ENCODE measurements at places on chromosomes 2 and 18.

GRCh38 chr2:27954771-27955383 is 64.3 kb downstream of the BABAM2 start:
- DNase-seq = peak; percentile 82

- DNase-seq = no peak
These were observed 614.3 kb upstream of the SLC8A1 start for GRCh38 chr2:41066168-41066567.

DNA sequence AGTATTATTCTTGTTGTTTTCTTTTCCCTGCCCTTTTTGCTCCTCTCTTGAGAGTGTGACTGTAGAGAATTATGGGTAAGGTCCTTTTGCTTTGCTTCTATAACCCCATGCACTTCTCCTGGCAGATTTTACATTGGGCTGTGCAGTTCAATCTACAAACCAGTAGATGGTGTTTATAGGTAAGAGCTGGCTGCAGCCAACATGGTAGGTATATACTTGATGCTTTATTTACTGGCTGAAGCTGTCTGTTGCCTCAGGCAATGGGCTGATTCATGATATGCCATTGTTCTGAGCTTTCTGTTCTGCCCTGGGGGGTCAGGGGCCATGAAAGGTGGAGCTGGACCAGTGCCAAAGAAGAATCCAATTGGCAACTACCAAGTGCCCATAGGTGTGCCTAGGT is 48.3 kb upstream of the MYL1 start:
- no peak for DNase-seq

DNA sequence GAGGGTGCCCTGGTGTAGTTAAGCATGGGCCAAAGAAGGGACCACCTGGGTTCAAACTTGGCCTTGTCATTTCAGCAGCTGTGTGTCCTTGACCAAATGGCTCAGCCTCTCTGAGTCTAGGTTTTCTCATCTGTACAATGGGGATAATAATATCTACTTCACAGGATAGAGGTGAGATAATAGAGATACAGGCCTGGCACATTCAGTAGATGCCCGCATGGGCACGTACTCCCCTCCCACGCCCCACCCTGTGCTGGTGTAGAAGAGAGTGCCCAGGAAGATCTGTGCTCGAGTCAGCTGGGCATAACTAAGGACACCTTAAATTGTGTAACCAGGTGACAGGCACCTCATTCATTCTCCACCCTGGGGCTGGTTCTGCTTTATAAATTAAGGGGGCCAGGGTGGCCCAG is 8.4 kb upstream of the TMEM185B start:
- no peak for DNase-seq

DNA sequence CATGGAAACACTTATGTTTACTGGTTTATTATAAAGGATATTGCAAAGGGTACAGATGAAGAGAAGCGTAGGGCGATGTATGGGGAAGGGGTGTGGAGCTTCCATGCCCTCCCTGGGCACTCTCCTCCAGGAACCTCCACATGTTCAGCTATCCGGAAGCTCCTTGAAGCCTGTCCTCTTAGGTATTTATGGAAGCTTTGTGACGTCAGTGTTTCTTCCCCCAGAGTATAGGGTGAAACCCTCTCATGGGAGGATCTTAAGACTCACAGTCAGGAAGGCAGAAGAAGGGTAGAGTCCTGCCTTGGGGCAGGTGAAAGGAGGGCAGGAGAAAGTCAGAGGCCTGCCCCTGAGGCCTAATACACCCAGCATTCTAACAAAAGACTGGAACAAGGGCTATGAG is 61.3 kb upstream of the CREB1 start:
- no peak for DNase-seq

GRCh38 chr2:152466041-152466440 is 131.1 kb downstream of the FMNL2 start:
- no peak for DNase-seq

- DNase-seq = no peak
These were observed 314.0 kb downstream of the TMX3 start for GRCh38 chr18:68400889-68401288.

DNA sequence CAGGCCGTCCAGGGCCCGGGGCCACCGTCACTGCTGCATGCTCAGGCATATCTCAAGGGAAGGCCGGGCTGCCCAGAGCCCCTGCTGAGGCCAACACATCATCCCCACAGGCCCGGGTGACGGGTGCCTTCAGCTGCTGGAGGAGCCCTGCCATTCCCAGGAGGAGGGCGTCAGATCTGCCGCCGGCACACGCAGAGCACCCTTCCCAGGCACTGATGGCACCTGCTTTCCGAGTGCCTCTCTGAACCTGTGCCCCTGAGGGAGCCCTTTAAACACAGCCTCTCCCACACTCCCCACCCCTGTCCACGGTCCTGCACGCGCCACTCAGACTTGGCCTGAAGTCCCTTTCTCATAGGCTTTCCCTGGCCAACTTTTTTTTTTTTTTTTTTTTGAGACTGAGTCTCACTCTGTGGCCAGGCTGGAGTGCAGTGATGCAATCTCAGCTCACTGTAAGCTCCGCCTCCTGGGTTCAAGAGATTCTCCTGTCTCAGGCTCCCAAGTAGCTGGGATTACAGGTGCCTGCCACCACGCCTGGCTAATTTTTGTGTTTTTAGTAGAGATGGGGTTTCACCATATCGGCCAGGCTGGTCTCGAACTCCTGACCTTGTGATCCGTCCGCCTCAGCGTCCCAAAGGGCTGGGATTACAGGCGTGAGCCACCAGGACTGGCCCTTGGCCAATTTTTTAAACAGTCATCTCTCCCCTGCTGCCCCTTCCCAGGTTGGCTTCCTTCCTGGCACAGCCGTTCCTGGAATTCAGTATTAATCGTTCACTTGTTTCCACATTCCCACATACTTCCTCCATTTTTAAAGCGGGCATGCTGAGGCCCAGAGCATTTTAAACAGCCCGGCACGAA is 211.7 kb downstream of the NDUFA10 start:
- DNase-seq = no peak

DNA sequence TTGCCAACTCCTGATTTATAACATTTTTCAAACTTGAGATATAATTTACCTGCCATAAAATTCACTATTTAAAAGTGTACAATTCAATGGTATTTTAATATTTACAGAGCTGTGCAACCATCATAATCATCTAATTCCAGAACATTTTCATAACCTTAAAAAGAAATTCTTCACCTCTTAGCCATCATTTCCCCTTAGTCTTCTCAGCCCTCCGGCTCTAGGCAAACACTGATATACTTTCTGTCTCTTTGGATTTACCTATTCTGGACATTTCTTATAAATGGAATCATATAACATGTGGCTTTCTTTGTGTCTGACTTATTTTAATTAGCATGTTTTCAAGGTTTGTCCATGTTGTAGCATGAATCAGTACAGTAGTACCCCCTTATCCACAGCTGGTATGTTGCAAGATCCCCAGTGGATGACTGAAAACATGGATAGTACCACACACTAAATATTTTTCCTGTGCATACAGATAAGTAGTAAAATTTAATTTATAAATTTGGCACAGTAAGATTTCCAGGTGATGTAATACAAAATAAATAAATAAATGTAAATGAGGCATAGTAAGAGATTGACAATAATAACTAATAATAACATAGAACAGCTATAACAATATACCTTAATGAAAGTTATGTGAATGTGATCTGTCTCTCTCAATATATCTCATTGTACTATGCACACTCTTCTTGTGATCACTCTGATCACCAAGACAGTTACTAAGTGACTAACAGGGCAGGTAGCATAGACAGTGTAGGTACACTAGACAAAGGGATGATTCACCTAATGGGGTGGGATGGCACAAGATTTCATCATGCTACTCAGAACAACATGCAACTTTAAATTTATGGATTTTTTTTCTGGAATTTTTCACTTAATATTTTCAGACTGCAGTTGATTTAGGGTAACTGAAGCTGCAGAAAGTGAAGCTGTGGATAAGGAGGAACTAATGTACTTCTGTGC is 73.1 kb downstream of the RAB3GAP1 start:
- no peak for DNase-seq

- no peak for DNase-seq
These were observed 377.3 kb downstream of the LNPK start for GRCh38 chr2:175624785-175625184.

GRCh38 chr2:45649858-45650811 is 1.3 kb upstream of the PRKCE start:
- DNase-seq = peak; percentile 48

DNA sequence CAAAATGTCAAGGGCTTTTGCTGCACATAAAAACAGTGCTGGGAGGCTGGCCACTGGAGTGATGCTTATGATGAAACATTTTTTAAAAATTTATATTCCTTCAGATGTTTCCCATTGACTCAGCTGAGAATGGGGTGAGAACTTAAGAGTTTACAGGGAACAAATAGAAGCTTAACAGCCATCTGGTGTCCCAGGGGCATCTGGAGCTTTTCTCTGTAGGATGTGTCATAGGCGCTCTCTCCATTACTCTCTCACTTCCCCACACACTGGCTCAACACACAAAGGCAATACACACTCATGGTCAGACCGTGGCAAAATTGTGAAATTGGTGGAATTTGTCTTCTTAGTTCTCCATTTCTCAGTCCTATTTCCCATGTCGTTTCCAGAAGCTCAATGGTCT is 783.1 kb upstream of the LRRTM1 start:
- no peak for DNase-seq

- DNase-seq = peak; percentile 78
These were observed 2.7 kb downstream of the ZEB2 start for GRCh38 chr2:144516981-144517865.

DNA sequence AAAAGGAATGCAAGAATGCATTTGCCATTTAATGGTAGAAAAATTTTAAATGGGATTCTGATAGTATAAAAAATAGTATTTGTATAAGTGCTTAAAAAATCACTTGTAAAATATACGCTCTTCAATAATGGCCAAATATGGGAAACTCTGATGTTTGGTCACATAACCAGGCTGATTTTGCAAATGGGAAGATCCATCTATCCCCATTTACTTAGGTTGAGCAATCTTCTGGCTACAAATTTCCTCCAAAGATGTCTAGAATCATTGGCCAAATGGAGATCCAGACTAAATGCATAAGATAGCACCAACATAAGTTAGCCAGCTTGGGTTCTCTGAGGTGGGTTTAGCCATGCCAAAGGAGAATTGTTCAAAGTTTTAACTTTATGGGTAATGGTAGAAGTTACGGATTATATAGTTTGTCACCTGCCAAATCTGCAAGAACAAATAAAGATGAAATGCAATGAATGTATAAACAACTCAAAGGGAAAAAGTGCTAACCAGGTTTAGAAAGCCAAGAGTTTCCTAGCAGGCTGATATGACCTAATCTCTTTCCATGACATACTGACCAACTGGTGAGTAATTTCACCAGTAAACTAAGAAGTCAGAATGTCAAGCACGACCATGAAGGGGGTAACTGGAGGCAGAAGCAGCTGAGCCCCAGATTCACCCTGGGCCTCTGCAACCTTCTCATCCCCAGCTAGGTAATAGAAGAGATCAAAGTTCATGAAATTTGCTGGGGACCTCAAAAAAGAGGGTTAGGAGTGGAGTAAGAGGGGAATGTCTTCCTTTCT is 10.0 kb downstream of the RHOB start:
- DNase-seq = no peak

GRCh38 chr2:8550481-8550880 is 131.4 kb upstream of the ID2 start:
- no peak for DNase-seq

DNA sequence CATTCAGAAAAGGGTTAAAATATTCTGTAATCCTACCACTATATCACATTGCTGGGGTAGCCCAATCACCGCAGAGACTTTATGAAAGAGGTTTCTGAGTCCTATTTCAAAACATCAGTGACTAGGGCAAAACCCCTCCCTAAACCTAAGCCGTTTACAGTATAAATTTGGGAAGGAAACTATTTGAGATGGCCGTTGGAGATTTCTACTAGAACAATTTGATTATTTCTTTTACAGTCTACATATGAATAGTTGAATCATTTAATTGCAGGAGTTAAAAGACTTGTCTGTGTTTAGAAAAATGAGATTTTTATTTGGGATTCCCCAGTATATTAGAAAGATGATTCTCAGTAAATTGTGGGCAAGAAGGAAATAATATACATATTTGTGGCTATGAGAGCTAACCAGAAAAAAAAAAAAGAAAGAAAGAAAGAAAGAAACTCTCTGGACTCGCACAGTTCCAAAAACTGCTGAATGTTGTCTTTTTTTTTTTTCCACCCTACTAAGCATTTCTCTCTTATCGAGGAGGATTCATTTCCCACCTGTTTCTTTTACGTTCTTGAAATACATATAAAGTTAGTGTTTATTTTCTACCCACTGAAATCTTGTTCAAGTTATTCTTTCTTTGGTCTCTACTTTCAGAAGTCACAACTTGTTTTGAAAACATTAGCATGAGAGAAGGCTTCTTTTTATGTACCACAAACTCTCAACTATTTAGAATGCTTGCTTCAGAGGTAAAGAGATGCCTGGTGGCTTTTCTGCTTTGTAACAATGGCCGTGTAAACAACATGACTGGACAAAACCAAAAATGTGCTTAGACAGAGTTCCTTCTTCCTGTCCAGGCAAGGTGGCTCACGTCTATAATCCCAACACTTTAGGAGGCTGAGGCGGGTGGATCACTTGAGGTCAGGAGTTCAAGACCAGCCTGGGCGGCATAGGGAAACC is 65.9 kb downstream of the BCL2 start:
- DNase-seq = no peak

GRCh38 chr2:29459445-29460179 is 344.4 kb downstream of the CLIP4 start:
- DNase-seq = no peak

GRCh38 chr2:4420032-4420431 is 716.7 kb downstream of the DCDC2C start:
- no peak for DNase-seq

DNA sequence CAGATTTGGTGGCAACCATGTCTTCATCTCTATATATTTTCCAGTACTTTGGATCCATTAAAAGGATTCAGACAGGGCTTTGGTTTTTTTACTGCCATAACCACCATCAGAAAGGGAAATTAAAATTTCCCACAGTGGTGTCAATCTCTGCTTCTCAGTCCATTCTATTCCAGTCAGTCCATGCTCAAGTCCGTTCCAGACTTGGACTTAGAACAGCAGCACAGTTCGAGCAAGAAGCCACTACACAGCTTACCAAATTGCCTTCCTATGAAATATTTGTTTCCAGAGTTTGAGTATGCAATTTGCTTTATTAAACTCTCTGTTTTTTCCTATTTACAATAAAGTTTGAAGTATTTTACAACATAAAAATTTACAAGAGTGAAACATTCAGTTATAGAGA is 306.5 kb upstream of the GULP1 start:
- DNase-seq = no peak

- DNase-seq = no peak
These were observed 162.8 kb downstream of the GCA start for GRCh38 chr2:162506706-162507105.

DNA sequence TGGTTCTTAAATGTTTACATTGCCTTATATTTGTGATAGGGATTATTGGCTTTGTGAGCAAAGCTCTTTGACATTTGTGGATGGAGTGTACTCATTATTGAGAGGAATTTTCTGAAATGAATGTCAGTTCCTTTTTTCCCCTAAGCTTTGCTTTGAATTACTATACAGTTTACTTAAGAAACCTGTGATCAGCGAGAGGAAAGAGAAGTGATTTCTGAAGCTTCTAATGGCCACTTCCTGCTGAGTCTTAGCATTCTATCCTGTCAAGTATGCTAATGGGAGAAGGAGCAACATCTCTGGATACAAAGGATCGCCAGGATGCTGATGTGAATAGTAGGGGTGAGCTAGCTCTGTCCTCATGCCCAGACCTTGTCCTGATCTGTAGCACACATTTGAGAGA is 47.8 kb upstream of the MGAT5 start:
- DNase-seq = no peak

GRCh38 chr2:55163274-55163721 is 68.8 kb downstream of the CLHC1 start:
- no peak for DNase-seq
